ENCODE measurements at places on chromosomes 6 and 20.

- DNase-seq, result no peak
Observed at GRCh38 chr6:145381941-145382340, 353.4 kb downstream of the EPM2A start.

- no peak for DNase-seq
Observed at GRCh38 chr20:35673884-35674283, 9.2 kb upstream of the CPNE1 start.

GRCh38 chr6:131281471-131282270, 146.4 kb downstream of the AKAP7 start:
- peak; percentile 30 for DNase-seq

DNA sequence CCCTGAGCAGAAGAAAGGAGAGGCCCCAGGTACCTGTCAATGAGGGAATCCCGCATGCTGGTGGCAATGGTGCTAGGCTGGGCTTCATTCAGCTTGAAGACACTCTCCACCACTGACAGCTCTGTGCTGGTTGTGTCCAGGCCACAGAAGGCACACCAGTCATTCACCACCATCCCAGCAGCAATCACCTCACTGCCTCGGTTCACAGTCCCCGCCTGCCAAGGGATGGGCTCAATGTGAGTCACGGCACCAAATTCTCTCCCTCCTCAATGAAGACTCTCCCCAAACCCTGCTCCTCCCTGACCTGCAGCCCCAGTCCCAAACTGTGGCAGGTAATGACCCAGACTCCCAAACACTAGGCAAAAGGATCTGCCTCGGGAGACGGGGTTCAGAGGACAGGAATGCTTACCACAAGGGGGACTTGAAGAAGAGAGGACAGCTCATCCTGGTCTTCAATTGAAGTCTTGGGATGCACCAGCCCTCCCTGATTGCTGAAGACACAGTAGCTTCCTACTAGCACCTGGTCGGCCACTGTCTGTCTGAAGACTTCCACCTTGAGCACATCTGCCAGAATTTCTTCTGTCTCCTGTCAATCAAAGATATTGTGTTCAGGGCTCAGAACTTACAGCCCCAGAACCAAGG, 1.7 kb upstream of the MMP24OS start:
- no peak for DNase-seq

DNA sequence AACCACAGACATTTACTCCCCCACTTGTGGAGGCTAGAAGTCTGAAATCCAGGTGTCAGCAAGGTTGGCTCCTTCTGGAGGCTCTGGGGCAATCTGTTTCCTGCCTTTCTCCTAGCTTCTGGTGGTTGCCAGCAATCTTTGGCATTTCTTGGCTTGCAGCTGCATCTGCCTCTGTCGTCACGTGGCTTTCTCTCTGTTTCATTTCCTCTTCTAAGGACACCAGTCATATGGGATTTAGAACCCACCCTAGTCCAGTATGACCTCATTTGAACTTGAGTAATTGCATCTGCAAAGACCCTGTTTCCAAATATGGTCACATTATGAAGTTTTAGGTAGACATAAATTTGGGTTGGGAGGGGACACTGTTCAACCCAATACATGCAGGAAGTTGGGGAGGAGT, 56.2 kb upstream of the EPB41L1 start:
- peak; percentile 92 for DNase-seq

GRCh38 chr20:63951398-63952209, 4.6 kb downstream of the UCKL1 start:
- DNase-seq, result no peak

DNA sequence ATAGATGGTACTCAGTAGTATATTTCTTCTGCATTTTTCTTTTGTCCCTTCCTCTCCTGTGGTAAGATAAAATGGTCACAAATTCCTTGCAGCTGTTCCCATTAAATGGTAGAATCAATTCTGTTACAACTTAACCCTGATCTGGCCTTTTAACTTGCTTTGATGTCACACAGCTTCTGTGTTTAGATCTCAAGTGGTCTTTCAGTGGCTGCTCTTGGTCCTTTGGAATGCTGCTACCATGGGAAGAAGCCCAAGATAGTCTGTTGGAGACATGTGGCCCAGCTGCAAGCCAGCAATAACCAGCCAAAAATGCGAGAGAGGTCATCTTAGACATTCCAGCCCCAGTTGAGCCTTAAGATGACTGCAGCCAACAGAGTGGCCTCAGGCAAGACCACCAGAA, 429.7 kb downstream of the KIF16B start:
- DNase-seq, result no peak

- DNase-seq, result no peak
Observed at GRCh38 chr6:111989743-111990142, 64.2 kb upstream of the CCN6 start.

DNA sequence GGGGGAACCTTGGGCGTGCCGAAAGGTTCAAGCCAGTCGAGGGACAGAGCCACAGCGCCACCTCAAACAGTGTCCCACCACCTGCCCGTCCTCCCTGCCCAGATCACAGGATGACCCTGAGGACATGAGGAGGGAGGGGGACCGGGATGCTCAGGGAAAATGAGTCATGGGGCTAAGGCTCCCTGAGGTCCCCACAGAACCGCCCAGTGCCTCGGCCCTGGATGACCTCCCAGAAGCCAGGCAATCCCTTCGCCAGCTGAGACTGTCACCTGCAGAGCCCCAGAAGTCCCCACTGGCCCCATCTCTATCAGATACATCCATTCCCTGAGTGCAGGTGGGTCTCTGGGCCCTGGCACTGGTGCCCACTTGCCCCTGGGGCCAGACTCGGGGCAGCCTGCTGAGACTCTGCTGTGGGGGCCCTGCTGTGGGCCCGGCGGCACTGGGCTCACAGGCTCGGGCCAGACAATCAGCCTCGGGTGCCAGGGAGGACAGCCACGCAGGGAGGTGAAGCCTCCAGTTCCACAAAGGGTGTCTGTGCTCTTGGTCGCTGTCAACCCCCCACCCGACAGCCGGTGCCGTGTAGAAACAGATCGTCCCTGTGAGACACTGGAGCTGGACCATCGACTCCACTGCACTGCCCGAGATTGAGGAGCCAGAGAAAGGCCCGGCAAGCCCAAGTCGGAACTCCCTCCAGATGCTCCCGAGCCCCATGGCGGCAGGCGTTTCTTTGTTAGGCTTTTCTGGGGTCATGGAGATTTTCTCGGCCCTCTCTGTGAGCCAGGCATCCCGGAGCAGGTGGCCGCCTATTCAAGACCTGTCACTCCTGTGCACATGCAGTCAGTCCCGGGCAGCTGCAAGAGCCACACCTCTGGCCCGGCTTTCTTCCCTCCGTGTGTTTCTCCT, 26.1 kb downstream of the PXDC1 start:
- DNase-seq, result no peak

GRCh38 chr6:159033160-159034049, 11.4 kb downstream of the TAGAP start:
- DNase-seq, result peak; percentile 52

DNA sequence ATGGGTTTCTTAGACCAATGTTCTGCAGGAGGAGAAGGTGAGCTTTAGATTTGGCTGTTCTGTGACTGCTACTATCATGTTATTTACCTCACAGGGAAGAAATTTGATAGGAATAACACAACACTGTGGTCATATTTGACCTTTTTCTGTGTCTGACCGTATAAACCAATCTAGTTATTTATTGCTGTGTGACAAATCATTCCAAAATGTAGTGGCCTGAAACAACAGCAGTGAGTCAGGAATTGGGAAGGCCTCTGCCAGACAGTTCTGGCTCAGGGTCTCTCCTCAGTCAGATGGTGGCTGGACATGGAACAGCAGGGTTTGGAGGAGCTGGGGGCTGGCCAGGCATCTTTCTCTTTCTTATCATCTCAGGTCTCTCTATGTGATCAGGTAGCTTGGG, 33.0 kb downstream of the RIPOR2 start:
- no peak for DNase-seq

DNA sequence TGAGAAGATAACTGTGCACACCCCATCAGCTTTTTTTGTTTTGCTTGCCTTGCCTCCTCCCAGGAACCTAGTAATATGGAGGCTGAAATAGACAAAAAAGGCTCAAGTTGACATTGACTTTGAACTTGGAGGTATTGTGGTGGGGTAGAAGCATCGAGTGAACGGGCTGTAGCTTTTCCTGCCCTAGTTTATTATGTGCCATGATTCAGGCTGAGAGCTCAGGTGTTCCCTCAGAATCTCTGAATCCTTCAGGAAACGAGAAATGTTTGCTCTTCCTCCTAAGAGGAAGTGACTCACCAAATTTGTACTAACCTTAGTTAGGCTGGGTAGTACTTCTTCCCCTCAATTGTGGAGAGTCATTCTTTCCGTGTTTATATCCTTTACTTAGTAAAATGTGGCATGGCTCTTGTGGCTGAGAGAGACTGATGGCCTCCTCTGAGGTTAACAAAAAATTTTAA, 98.8 kb downstream of the SASH1 start:
- DNase-seq, result peak; percentile 27
